ENCODE measurements at places on chromosomes 2 and 18. TPM values are rescaled to one million over a fixed set of nuclear protein-coding genes. Genes with fewer than 3 reads are reported as not detected.

The PLEKHB2 gene
- total RNA-seq, result 164 TPM

The TMEFF2 gene
- total RNA-seq, result 0.04 TPM

The NTSR2 gene
- not detected for total RNA-seq

The PLA2R1 gene
- total RNA-seq, result 25.2 TPM

The DNAH7 gene
- total RNA-seq, result 0.11 TPM

The QPCT gene
- 18.9 TPM for total RNA-seq

DNA sequence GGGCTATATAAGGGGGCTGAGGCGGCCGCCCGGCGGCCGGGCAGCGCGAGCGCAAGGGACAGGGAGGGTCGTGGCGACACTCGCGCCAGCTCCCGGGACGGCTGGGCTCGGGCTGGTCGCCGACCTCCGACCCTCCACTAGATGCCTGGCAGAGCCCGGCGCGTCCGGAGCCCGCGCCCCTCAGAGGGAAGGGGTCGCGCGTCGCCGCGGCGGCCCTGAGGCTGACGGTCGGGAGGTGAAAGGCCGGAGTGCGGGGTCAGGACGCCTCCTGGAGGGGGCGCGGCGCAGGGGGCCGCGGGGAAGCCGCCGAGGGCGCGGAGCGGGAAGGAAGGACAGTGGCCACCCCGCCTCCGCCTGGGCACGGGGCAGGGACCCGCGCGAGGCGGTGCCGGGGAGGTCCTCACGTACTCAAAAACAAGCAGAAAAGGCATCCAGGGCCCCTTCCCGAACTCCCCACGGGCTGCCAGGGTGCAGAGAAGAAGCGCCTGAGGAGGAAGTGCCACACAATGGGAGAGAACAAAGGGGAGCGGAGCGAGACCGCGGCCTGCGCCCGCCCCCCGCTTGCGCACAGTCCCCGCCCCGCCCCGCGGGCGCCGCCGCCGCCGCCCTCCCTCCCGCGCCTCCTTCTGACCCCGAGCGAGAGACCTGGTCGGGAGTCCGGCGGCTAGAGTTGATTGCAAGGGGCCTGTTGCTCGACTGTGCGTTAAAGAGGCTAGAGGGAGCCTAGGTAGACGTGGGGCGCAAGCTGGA, 776 bp upstream of the KLF7 start:
- DNase-seq, result no peak

GRCh38 chr18:59725142-59725541, 27.9 kb upstream of the CCBE1 start:
- DNase-seq, result no peak

- DNase-seq, result no peak
Observed at GRCh38 chr2:72896446-72896845, 9.2 kb downstream of the SPR start.

DNA sequence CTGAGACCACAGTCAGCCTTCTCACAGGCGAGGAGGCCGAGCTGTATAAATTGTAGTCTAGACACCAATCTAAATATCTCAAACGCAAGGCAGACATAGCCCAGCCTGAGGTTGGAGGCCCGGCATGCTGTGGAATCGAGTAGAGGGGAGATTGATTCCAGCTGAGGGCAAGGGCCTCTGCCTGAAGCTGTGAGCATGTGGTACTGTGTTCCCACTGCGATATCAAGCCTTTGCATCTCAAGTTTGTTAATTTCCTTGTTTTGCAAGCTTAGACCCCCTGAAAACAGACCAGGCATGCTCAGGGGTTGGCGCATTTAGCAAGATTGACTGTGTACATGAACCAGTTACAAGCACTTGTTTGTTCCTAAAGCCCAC, 65.1 kb upstream of the FOSL2 start:
- DNase-seq, result no peak

GRCh38 chr2:112031473-112032223, 23.4 kb upstream of the TMEM87B start:
- peak; percentile 74 for DNase-seq

DNA sequence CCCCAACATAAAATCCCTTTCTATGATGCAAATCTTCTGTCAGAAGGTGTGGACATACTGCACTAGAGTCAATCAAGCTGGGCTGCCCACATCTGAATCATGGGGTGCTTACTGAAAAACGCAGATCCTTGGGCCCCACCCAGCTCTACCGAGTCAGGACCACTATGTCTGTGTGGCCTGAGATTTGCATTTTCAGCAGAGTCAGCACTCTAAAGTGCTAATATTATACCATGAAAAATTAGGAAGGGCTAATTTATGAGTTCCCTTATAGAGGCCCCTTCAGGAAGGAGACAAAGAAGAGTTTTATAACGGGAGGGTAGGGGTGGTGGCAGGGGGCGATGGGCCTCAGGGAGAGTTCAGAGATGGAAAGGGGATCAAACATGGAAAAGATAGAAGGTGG, 163.3 kb upstream of the NABP1 start:
- DNase-seq, result no peak

DNA sequence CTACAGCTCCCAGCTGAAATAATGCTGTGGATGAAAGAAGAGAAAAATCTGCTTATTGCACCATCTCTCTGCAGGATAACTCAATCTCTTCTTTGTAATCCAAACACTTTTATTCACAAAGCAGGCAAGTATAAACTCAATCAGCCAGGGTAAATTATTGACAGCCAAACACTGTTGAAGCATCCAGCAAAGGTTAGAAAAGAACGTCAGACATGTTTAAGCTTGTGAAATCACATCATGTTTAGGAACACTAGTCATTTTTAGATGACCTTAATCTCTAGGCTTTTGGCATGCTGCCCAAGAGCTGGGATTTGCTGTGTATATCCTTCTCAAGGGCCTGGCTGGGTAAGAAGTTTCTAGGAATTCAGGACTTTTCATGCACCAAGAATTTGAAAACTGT, 1148.1 kb upstream of the FANCL start:
- no peak for DNase-seq
